GM12891 (cell line): ENCODE measurements at places on chromosomes 16 and 17.
A peak's percentile ranks its signal among the peaks of the same experiment; 100 is the strongest.

DNA sequence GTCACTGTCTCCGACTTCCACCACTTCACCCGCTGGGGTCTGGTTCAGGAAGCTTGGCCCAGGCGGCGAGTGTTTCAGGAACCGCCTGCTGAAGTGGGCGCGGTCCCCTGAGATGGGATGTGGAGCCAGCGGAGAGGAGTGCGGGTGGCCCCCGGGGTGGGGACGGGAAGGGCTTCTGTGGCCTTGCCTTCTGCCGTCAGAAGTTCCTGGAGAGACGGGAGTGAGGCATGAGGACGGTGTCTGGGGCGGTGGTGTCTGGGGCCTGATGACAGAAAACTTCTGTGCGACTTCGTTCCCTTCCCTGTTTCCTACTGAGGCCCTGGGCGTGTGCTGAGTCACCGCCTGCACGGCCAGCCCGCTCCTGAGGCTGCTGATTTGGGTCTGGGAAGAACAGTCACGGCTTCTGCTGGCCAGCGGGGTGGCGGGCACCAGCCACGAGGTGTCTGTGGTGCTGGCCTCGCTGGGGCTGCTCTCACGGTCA, 12.3 kb upstream of the NLRC3 start:
- no peak for DNase-seq

GRCh38 chr16:25140459-25140858, 28.9 kb downstream of the LCMT1 start:
- DNase-seq, result no peak

DNA sequence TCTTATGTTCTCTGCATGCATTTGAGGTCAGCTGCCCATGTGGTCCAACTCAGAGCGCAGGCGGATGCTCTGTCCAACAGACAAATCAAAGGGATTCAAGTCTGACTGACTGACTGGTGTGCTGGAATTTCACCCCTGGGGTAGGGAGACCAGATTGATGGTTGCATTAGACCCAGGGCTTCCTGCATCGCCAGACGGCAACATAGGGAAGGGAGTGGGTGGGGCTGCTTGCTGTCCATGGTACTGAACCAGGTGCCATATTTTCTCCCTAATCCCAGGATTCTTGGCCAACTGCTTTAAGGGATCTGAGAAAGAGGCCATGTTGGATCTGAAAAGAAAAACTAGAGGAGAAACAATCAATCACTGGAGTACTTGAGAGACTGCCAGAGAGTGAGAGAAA, 332.0 kb downstream of the XYLT1 start:
- DNase-seq, result no peak

DNA sequence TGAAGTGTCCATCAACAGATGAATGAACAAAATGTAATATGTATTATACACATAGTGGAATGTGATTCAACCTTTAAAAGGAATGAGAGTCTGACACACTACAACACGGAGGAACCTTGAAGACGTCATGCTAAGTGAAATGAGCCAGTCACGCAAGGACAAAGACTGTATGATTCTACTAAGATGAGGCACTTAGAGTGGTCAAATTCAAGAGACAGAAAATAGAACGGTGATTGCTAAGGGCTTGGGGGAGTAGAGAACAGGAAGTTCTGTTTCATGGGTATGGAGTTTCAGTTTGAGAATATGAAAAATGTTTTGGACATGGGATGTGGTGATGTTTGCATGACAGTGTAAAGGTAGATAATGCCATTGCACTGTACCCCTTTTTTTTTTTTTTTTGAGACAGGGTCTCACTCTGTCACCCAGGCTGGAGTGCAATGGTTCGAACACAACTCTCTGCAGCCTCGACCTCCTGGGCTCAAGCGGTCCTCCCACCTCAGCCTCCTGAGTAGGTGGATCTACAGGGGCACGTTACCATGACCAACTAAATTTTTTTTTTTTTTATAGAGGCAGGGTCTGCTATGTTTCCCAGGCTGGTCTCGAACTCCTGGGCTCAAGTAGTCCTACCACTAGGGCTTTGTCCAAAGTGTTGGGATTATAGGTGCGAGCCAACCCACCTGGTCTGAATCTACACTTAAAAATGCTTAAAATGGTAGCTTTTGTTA, 2.9 kb upstream of the CCDC102A start:
- no peak for DNase-seq

DNA sequence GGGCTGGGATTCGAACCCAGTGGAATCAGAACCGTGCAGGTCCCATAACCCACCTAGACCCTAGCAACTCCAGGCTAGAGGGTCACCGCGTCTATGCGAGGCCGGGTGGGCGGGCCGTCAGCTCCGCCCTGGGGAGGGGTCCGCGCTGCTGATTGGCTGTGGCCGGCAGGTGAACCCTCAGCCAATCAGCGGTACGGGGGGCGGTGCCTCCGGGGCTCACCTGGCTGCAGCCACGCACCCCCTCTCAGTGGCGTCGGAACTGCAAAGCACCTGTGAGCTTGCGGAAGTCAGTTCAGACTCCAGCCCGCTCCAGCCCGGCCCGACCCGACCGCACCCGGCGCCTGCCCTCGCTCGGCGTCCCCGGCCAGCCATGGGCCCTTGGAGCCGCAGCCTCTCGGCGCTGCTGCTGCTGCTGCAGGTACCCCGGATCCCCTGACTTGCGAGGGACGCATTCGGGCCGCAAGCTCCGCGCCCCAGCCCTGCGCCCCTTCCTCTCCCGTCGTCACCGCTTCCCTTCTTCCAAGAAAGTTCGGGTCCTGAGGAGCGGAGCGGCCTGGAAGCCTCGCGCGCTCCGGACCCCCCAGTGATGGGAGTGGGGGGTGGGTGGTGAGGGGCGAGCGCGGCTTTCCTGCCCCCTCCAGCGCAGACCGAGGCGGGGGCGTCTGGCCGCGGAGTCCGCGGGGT, at the start of gene CDH1:
CDH1 (plus strand) TSS at position 247 of the 684 bp plus-strand sequence; CDS start at position 371, 124 bp downstream.
- peak; percentile 43 for DNase-seq

- DNase-seq, result no peak
Observed at GRCh38 chr16:48123104-48123788, 32.5 kb downstream of the ABCC12 start.

- peak; percentile 58 for DNase-seq
Observed at GRCh38 chr17:36705874-36706731, 104.7 kb downstream of the MRM1 start.

DNA sequence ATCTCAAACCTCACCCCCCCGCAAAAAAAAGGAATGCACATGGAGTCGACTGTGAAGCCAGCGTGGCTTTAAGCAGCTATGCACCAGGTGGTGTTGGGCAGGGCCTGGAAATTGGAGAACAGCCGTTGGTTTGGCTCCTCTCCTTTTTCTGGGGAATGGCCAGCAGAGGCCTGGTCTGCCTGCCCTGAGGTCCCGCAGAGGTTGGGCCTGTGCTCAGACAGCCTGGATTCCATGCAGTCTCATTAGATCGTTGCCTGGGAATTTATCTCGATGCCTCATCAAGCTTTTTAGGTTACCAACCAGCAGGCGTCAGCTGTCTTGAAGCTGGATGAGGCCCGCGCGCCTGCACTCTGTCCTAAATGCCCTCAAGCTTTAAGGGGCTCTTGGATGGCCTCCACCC, 9.8 kb downstream of the SLC12A3 start:
- no peak for DNase-seq

- no peak for DNase-seq
Observed at GRCh38 chr17:77531002-77531401, 390.2 kb downstream of the SEC14L1 start.

GRCh38 chr17:80289616-80290015, 29.0 kb downstream of the RNF213 start:
- no peak for DNase-seq
